ENCODE measurements at places on chromosomes 7 and 10. TPM values are rescaled to one million over a fixed set of nuclear protein-coding genes. Genes with fewer than 3 reads are reported as not detected.
A peak's percentile ranks its signal among the peaks of the same experiment; 100 is the strongest.

GRCh38 chr10:43067391-43068135, 9.3 kb upstream of the RET start:
- DNase-seq, result no peak
- H3K27ac ChIP-seq, result no peak overlapping the region

DNA sequence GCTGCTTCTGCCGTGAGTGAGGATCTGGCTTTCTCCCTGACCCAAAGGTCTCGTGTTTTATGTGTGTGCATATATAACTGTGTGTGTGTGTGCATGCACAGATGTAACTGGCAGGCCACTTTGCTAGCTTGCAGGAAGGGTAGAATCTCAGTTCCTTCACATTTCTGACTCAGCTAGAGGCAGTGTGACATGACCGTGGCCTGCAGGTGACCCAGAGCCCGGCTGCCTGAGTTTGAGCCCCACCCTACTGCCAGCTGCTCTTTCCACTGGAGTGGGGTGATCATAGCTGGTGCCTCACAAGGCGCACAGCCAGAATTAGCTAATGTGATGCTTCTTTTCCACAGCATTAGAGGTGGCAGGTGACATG, 9.3 kb upstream of the MYL7 start:
- no peaks in the 10 kb centered on the region for H3K36me3 ChIP-seq
- no peak for DNase-seq
- no peak overlapping the region for H3K4me3 ChIP-seq
- H3K27ac ChIP-seq, result no peak overlapping the region

GRCh38 chr10:79269443-79269842, 77.8 kb upstream of the PPIF start:
- H3K4me1 ChIP-seq, result peaks cover 76% of the 10 kb centered on the region
- H3K27me3 ChIP-seq, result no peaks in the 10 kb centered on the region
- peak overlapping the region; percentile 47 for H3K27ac ChIP-seq
- peak overlapping the region; percentile 7 for H3K4me3 ChIP-seq
- DNase-seq, result no peak

GRCh38 chr7:16021851-16022250, 335.4 kb upstream of the MEOX2 start:
- no peaks in the 10 kb centered on the region for H3K4me1 ChIP-seq
- no peaks in the 10 kb centered on the region for H3K27me3 ChIP-seq
- H3K4me3 ChIP-seq, result no peak overlapping the region
- H3K27ac ChIP-seq, result no peak overlapping the region

GRCh38 chr10:74081192-74081803, 69.3 kb downstream of the AP3M1 start:
- H3K4me1 ChIP-seq, result peaks cover 44% of the 10 kb centered on the region
- H3K27me3 ChIP-seq, result no peaks in the 10 kb centered on the region
- H3K36me3 ChIP-seq, result peaks cover 27% of the 10 kb centered on the region
- no peak overlapping the region for H3K27ac ChIP-seq

GRCh38 chr7:124338861-124339260, 306.0 kb upstream of the TMEM229A start:
- no peak overlapping the region for H3K27ac ChIP-seq
- H3K36me3 ChIP-seq, result no peaks in the 10 kb centered on the region
- no peaks in the 10 kb centered on the region for H3K27me3 ChIP-seq

- no peak for DNase-seq
- no peaks in the 10 kb centered on the region for H3K36me3 ChIP-seq
- no peak overlapping the region for H3K4me3 ChIP-seq
- H3K27me3 ChIP-seq, result no peaks in the 10 kb centered on the region
- no peak overlapping the region for H3K27ac ChIP-seq
These were observed 408.8 kb upstream of the FZD8 start for GRCh38 chr10:36050763-36051499.

GRCh38 chr7:74401137-74401859, 52.4 kb upstream of the GTF2IRD1 start:
- H3K27ac ChIP-seq, result no peak overlapping the region
- H3K36me3 ChIP-seq, result peaks cover 46% of the 10 kb centered on the region
- H3K27me3 ChIP-seq, result no peaks in the 10 kb centered on the region
- peak; percentile 69 for DNase-seq
- H3K4me3 ChIP-seq, result no peak overlapping the region

DNA sequence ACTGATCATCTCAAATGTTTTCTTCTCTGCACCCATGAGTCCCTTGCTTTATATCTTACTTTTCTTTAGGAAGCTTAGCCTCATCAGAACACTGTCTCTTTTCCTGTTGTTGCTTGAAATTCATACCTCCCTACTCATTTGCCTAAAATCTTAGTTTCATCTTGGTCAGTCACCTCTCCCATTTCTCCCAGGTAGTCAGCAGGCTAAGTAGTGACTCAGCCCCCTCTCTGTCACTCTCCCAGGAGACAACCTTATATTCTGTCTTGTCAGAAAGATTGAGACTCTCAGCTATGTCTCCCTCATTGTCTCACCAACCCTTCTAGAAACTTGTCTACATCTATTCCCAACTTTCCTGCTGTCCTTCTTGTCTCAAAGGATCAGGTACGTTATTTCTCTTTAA, 280.9 kb downstream of the BBS9 start:
- no peak overlapping the region for H3K4me3 ChIP-seq
- no peaks in the 10 kb centered on the region for H3K27me3 ChIP-seq
- H3K36me3 ChIP-seq, result peaks cover 22% of the 10 kb centered on the region

DNA sequence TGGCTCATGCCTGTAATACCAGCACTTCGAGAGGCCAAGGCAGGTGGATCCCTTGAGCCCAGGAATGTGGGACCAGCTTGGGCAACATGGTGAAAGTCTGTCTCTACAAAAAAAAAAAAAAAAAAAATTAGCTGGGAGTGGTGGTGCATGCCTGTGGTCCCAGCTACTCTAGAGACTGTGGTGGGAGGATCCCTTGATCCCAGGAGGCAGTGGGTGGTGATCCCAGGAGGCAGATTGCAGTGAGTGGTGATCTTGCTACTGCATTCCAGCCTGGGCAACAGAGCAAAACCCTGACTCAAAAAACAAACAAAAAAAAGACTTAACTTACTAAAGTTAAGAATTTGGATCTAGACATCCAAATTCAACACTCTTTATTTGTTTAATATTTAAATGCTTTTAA, 10.2 kb upstream of the ADO start:
- H3K36me3 ChIP-seq, result no peaks in the 10 kb centered on the region
- no peak overlapping the region for H3K4me3 ChIP-seq
- no peaks in the 10 kb centered on the region for H3K4me1 ChIP-seq
- H3K27ac ChIP-seq, result no peak overlapping the region
- DNase-seq, result no peak

DNA sequence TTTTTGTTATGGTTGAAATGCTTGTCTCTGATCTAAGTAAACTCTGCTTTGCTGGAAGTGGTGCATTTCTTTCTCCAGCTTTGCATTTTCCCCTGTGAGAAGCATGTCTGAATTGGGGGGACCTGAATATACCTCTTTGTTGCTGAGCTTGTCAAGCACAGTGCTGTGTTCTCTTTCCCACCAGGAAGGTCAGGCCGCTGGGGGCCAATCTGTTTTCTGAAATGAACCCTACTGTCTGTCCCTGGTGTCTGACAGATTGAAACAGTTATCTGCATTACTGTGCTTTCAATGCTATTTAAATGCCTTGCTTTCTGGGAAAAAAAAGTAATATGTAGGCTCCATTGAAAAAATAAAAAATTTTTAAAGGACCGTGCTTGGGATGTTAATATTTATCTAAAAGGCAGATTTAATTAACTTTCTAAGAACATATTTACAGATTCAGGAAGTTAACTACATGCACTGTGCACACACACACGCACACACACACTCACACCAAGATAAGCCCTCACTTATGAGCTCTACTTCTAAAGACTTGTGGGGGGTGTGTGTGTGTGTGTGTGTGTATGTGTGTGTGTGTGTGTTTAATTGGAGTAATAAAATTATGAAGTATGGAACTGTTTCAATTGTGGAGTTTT, 127.0 kb upstream of the FZD1 start:
- no peak overlapping the region for H3K4me3 ChIP-seq
- no peak overlapping the region for H3K27ac ChIP-seq
- no peak for DNase-seq
- peaks cover 41% of the 10 kb centered on the region for H3K4me1 ChIP-seq

GRCh38 chr10:124665091-124665490, 79.1 kb downstream of the FAM53B start:
- peaks cover 41% of the 10 kb centered on the region for H3K4me1 ChIP-seq
- no peak for DNase-seq
- no peaks in the 10 kb centered on the region for H3K27me3 ChIP-seq
- peak overlapping the region; percentile 61 for H3K27ac ChIP-seq

Gene KIAA1549
- total RNA-seq, result 0.42 TPM

Gene FAM24B
- 7.3 TPM for total RNA-seq

Gene CRHR2
- total RNA-seq, result not detected

Gene PNLIPRP2
- not detected for total RNA-seq

Gene CELF2
- 78.9 TPM for total RNA-seq

Gene DLX5
- not detected for total RNA-seq

Gene CYP2C18
- not detected for total RNA-seq

Gene LIPF
- not detected for total RNA-seq

Data from activated B cell treated with CpG ODN at 0.5 μM for 24 hours (primary cell).